ENCODE measurements at places on chromosomes 7 and 10.
A peak's percentile ranks its signal among the peaks of the same experiment; 100 is the strongest.

GRCh38 chr10:31757386-31757791 lies 171.2 kb downstream of the ARHGAP12 start:
- no peak for DNase-seq

GRCh38 chr10:107919626-107920235 lies 755.2 kb upstream of the SORCS1 start:
- DNase-seq, result no peak

DNA sequence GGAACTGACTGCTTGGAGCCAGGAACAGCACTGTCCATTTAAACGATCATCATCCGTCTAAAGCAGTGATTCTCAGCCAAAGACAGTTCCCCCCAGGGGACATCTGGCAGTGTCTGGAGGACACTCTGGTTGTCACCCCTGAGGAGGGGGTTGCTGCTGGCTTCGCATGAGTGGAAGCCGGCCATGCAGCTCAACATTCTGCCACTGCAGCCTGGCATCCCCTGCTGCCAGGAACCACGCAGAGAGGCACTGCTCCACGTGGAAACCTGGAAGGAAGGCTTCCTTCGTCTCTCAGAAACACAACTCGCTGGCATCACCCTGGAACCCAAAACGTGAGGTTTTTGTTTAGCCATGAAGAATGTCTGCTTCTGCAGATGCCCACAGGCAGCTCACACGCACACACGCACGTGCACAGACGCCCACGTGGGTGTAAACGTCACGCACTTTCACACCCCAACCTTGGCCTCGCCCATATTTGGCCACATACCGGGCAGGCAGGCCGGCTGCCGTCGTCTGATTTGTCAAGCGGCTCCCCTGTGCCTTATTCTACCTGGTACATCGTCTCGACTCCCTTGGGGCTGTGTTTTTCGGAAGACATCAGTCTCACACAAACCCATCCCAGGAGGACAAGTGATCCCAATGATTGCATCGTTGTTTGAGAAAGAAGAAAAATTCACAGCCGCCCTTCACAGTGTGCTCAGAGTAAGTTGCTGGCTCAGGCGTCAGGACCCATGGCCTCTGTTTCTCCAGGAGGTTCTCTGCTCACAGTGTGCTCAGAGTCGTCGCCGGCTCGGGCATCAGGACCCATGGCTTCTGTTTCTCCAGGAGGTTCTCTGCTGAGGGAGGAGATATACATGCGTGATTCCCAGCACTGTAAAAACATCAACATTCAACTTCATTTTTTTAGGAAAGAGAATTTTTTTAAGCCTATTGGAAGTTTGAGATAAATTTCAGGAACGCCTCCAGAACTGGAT lies 127.2 kb upstream of the PPP2R2D start:
- DNase-seq, result no peak

DNA sequence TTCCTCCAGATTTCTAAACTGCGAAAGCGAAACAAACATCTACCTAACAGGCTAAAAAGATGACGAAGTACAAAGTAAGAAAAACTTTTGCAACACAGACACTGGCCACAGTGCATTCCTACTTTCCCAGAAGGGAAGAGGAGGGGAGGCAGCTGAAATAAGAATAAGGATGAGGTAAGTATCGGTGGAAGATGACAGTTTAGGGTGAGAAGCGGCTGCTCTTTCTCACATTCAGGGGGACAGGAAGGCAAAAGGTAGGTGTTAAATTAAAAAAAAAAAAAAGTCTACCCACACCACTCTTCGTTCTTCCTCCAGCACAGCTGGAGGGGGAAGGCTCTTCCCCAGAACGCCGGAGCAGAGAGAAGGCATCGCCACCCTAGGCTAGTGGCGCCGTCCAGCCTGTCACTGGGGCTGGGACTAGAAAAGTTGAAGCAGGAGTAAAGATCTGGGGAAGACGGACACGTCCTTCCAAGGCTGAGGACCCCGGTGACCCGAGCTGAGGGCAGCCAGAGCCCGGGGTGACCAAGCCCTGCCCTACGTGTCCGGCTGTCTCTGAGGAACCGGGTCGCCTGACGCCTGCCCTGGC lies 846 bp downstream of the DNAJC1 start:
- peak; percentile 37 for DNase-seq

DNA sequence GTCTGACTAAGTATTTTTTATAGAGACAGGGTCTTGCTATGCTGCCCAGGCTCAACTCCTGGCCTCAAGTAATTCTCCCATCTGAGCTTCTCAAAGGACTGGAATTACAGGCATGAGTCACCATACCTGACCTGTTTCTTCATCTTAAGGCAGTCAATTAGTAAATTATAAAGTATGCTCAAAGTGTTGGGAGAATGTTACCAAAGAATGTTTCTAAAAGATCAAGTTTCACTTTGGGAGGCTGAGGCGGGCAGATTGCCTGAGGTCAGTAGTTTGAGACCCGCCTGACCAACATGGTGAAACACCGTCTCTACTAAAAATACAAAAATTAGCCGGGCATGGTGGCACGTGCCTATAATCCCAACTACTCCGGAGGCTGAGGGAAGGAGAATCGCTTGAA lies 117.0 kb downstream of the ALOX5 start:
- DNase-seq, result no peak

GRCh38 chr7:111820621-111821020 lies 258.3 kb upstream of the IMMP2L start:
- no peak for DNase-seq

GRCh38 chr10:106795619-106796018 lies 368.9 kb downstream of the SORCS1 start:
- no peak for DNase-seq

GRCh38 chr7:5681423-5681822 lies 100.0 kb downstream of the RNF216 start:
- no peak for DNase-seq

DNA sequence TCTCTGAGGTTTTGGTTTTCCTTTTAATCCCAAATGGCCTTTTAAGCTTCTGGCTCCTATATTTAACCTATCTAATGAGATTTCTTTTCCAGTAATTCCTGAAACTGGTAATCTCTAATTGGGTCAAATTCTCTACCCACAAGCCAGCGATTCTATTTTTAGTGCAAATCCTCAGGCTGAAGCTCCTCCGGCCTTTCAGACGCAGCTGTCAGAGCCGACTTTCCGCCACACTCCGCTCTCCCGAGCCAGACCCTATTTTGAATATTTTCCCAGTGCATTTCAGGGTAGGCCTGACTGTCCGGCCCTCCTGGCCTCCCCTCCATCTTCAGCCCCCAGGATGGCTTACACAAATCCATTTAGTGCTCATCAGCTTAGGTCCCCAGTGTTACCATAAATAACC lies 9.7 kb upstream of the ADCY1 start:
- no peak for DNase-seq

GRCh38 chr10:59711871-59712494 lies 2.3 kb upstream of the SLC16A9 start:
- no peak for DNase-seq

DNA sequence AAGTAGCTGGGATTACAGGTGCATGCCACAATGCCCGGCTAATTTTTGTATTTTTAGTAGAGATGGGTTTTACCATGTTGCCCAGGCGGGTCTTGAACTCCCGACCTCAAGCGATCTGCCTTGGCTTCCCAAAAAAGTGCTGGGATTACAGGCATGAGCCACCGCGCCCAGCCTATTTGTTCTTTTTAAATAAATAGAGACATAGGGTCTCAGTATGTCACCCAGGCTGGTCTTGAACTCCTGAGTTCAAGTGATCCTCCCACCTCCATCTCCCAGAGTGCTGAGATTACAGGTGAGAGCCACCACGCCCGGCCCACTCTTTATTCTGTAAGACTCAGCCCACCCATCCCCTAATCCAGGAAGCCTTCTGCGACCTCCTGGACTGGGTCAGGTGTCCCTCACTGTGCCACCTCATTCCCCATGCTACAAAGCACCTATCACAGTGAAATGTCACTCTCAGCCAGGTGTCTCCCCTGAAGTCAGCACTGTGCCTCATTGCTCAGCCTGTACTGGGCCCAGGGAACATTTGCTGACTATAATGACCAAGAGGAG lies 2.8 kb downstream of the TMEM120A start:
- no peak for DNase-seq

GRCh38 chr7:67344481-67345193 lies 348.0 kb downstream of the TYW1 start:
- no peak for DNase-seq

All from brain microvascular endothelial cell (primary cell).